Panc1 (cell line): ENCODE measurements at places on chromosomes 3 and 15. TPM values are rescaled to one million over a fixed set of nuclear protein-coding genes. Genes with fewer than 3 reads are reported as not detected.

DNA sequence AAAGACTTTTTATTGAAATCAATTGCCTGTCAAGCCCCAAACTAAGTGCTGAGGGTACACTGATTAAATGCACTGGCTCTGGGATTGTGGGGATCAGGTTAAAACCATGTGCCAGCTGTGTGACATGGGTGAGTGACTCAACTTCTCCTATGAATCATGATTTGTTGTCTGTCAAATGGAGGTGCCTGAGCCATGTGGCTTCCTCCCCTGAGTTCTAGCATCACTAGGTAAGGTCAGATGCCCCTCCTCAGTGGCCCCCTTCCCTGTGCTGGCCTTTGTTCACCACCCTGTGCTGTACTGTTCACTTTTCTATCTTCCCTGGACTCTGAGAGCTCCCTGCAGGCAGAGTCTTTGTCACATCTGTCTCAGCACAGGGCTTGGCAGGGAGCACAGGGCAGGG lies 43.6 kb upstream of the ATP2B2 start:
- no peaks in the 10 kb centered on the region for H3K36me3 ChIP-seq
- H3K27me3 ChIP-seq = no peaks in the 10 kb centered on the region
- no peak overlapping the region for H3K27ac ChIP-seq
- peaks cover 8% of the 10 kb centered on the region; the same call in 1 of the 2 replicates for H3K4me1 ChIP-seq
- no peak for DNase-seq
- H3K4me3 ChIP-seq = no peak overlapping the region

- H3K4me3 ChIP-seq = no peak overlapping the region
- H3K36me3 ChIP-seq = peaks cover 26% of the 10 kb centered on the region
- H3K27me3 ChIP-seq = no peaks in the 10 kb centered on the region
Measured at GRCh38 chr3:122443090-122443489, 27.2 kb upstream of the WDR5B start.

DNA sequence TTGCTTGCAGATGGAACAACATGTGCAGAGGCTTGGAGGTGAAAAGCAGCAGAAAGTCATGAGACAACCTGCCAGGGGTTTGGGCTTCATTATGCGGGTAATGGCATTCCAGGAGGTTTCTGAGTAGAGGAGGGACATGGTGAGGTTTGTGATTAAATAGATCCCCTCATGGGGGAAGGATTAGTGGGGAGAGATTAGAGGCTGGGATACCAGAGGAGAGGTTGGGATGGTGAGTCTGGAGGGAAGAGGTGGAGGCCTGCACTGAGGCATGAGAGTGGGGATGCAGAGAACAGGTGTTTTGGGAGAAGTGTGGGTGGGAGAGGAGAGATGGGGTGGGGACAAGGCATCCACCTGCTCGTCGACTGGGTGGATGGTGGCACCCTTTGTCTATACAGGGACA lies 6.8 kb upstream of the IQSEC1 start:
- H3K27ac ChIP-seq = no peak overlapping the region
- no peak for DNase-seq
- H3K36me3 ChIP-seq = no peaks in the 10 kb centered on the region
- H3K4me3 ChIP-seq = no peak overlapping the region
- no peaks in the 10 kb centered on the region for H3K4me1 ChIP-seq
- H3K27me3 ChIP-seq = no peaks in the 10 kb centered on the region

- H3K27ac ChIP-seq = no peak overlapping the region
- no peaks in the 10 kb centered on the region for H3K27me3 ChIP-seq
- no peak overlapping the region for H3K4me3 ChIP-seq
Measured at GRCh38 chr3:168974617-168975403, 688.7 kb downstream of the MECOM start.

Gene LRTM1
- total RNA-seq = not detected
